ENCODE measurements at places on chromosomes 16 and 17. TPM values are rescaled to one million over a fixed set of nuclear protein-coding genes. Genes with fewer than 3 reads are reported as not detected.

Gene WFIKKN2
- total RNA-seq = 3.7 TPM

Gene CCL8
- 0.16 TPM for total RNA-seq

Gene RABEP1
- total RNA-seq = 94.5 TPM

Gene USP6
- 0.16 TPM for total RNA-seq

Gene TBC1D26
- total RNA-seq = 2.2 TPM

Gene PERCC1
- not detected for total RNA-seq

Gene SLC9A5
- total RNA-seq = 1.2 TPM

Gene KRT35
- total RNA-seq = not detected

Gene MAF
- total RNA-seq = 26.8 TPM

Gene GPR139
- 1.4 TPM for total RNA-seq

Gene MYCBPAP
- 2.0 TPM for total RNA-seq

Gene RND2
- 3.6 TPM for total RNA-seq

Gene MVD
- 48.8 TPM for total RNA-seq

Gene NPIPB13
- total RNA-seq = 0.78 TPM

Gene EPN3
- total RNA-seq = 0.31 TPM

Gene LPO
- total RNA-seq = not detected

Gene MYH2
- 0.62 TPM for total RNA-seq

Gene HOXB13
- total RNA-seq = 0.16 TPM

Gene KRTAP1-5
- not detected for total RNA-seq

Gene MIEF2
- total RNA-seq = 29.2 TPM

Gene SLC5A2
- total RNA-seq = 0.62 TPM

Gene HOXB5
- total RNA-seq = not detected

Gene SLC5A11
- not detected for total RNA-seq

Gene HBQ1
- 5.3 TPM for total RNA-seq

Gene TACO1
- total RNA-seq = 5.5 TPM

Gene TM4SF5
- total RNA-seq = not detected

Gene PRR11
- 2.0 TPM for total RNA-seq

Gene CLEC18B
- total RNA-seq = 1.1 TPM

Gene SLC2A4
- total RNA-seq = 0.16 TPM

Gene SMARCE1
- total RNA-seq = 109 TPM

Gene KCNH6
- 0.16 TPM for total RNA-seq

Gene CD300LG
- not detected for total RNA-seq

Gene HCRT
- total RNA-seq = not detected

Gene SYT17
- 6.2 TPM for total RNA-seq

Gene PNMT
- total RNA-seq = 2.2 TPM

Gene KRTAP4-4
- total RNA-seq = not detected

Gene TBC1D3D
- 1.6 TPM for total RNA-seq

Gene HOXB4
- not detected for total RNA-seq

Gene NUDT16L1
- total RNA-seq = 33.4 TPM

Gene KRTAP16-1
- total RNA-seq = not detected

Gene PITPNM3
- 13.9 TPM for total RNA-seq

Gene CDK10
- 22.9 TPM for total RNA-seq

Gene FOXN1
- total RNA-seq = not detected

Gene OR4D1
- under 0.01 TPM for total RNA-seq

Gene MYH8
- total RNA-seq = 2.0 TPM

Gene ATP2A3
- 1.2 TPM for total RNA-seq

Gene ARHGAP44
- total RNA-seq = 16.4 TPM

Gene HSPB9
- total RNA-seq = not detected

Gene ABCA9
- 6.6 TPM for total RNA-seq

Gene ADAM11
- 19.0 TPM for total RNA-seq

Gene CD2BP2
- 39.8 TPM for total RNA-seq

Gene NPIPA1
- total RNA-seq = 39.3 TPM

Gene UMOD
- not detected for total RNA-seq

Gene PYY
- total RNA-seq = not detected

Gene ITGB3
- total RNA-seq = 2.2 TPM

Gene ADAD2
- total RNA-seq = not detected

Gene RTN4RL1
- total RNA-seq = 25.0 TPM

Gene NPW
- total RNA-seq = not detected

Gene MT1F
- total RNA-seq = 2.5 TPM

Gene TP53TG3C
- not detected for total RNA-seq

Measured in occipital lobe (tissue), 3 donors.